HEK293T (cell line): ENCODE measurements at places on chromosomes 6 and 20.

DNA sequence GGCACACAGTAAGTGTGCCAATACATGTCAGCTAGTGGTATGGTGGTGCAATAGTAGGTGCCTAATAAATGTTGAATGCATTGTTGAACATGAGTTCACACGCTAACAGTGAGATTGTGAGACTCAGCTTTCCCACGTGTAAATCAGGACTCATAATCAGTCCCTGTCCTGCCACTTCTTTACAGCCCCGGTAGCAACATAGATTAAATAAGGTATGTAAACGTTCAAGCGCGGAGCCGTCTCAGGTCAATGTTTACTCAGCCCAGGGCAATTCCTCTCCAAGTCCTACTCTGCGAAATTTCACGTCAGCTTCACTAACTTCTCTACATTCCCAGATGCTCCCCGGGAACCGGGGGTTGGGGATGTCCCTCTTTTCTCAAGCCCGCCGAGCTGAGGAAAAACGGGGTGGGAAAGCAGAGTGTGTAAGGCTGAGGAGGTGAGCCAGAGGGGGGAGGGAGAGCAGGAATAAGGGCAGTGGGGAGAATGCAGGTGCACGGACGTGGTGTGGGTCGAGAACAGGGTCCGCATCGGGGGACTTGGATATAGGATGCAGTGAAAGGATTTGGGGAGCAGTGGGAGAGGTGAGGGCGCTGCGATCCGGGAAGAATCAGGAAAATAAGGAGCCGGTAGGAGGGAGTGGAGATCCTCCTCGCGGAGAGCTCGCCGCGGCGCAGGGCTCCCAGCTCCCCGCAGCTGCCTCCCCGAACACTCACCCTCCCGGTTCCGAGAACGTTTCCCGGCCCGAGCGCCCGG, 544 bp upstream of the TP53INP2 start:
- DNase-seq, result peak; percentile 21

DNA sequence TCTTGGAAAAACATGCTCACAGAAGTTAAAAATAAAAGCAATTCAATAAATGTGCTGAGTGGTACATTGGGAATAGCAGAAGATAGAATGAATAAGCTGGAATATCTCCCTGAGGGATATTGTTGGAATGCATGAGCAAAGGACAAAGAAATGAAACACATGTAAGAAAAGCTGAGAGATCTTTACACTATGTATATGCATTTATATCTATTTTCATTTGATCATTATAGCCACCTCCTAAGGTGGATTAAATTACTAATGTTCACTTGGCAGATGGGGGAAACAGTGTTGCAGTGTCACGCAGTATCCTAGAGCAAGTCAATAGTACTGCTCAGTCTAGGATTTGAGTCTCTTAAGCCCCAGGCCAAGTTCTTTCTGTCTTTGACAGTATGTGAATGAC, 542.0 kb upstream of the MARCKS start:
- DNase-seq, result no peak

GRCh38 chr20:61510778-61511330, 258.8 kb downstream of the CDH4 start:
- DNase-seq, result no peak

DNA sequence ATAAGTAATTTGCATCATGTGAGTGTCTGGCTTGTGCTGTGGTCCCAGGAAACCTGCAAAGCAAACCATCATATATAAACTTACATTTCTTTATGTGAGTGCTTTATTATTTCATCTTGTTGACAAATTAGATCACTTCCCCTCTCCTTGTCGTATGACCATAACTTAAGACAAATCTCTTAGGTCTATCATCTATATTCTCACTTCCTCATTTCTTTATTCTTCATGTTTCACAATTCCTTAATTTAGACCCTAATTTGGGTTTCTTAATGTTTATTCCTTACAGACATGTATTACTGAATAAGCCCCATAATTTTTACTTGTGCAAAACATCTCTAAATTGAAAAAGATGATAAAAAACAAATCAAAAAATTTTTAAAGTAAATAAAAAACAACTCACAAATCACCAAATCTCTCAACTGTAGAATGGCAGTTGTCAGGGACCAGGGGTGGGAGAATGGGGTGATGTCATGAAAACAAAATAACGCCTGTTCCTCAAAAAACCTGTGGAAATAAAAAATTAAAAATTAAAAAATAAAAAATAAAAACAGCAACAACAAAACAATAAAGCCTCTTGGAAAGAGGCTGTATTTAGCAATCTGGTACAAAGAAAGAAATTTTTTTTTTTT, 49.5 kb upstream of the FBXO30 start:
- DNase-seq, result no peak

DNA sequence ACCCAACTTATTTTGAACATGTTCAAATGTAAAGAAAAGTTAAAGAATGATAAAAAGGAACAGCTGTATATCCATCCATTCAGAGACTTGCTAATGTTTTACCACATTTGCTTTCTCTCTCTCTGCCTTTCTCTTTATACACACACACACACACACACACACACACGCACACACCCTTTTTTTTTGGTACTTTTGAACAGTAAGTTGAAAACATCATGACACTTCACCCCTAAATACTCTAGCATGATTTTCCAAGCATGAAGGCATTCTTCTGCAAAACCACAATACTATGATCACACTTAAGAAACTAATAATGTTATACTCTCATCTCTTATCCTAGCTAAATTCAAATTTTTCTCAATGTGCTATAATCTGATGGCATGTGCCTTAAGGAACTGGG, 192.3 kb downstream of the UTRN start:
- no peak for DNase-seq

DNA sequence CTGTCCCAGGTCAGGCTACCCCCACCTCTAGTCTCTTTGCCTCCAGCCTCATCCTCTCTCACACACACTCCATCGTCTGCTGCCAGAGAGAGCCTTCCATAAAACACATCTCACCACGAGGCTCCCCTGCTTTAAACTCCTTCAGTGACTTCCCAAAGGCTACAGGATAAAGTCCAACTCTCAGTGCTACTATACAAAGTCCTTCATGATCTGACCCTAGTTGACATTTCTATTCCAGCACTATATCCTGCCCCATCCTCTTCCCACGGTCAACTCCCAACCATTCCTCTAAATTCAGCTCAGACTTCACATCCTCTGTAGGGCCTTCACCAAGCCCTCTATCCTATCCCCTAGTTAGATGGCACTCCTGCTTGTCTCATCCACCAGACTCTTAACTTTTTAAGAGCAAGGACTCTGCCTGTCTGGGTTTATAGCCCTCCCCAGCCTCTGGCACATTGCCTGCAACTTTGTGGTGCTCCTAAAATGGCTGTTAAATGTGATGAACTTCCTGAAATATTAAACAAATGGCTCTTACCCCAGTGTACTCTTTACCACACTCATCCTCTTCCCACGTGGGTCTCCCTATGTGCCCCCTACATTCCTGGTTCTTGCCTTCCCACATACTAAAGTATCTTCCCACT, 36.1 kb downstream of the KIF16B start:
- no peak for DNase-seq

- DNase-seq, result peak; percentile 75
Measured at GRCh38 chr20:2688041-2688591, 4.5 kb upstream of the EBF4 start.

DNA sequence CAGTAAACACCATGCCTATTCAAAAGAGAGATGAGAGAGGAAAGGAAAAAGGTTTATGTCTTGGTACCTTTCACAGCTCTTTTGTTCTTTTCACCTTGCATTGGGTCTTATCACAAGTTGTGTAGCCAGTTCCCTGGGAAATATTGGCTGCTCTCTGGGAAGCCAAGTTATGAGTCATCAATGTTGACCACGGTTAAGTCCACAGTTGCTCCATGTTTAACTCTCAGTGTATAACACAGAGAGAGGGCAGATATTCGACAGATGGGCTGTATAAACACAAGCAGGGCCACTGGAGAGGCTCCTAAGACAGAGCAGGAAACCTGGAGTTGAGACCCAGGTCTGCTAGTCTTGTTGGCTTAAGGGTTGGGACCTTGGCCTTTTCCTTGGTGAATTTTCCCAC, 718.6 kb downstream of the QKI start:
- DNase-seq, result no peak

DNA sequence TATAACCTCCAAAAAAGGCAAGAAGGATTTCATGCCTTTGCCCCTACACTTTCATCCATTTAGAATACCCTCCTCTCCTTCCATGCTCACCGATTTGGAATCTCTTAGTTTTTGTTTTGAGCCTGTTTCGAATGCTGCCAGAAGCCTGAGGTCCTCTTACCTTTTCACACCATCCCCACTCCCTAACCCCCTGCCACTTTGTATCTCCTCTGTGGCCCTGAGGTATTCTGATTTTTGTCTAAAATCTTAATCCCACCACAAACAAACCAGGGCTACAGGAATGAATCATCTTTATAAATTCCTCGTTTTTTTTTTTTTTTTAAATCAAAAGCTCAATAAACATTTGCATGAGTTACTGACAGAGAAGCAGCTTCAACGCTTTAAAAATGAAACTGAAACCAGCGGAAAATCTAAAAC, 1.6 kb upstream of the RPS12 start:
- no peak for DNase-seq

DNA sequence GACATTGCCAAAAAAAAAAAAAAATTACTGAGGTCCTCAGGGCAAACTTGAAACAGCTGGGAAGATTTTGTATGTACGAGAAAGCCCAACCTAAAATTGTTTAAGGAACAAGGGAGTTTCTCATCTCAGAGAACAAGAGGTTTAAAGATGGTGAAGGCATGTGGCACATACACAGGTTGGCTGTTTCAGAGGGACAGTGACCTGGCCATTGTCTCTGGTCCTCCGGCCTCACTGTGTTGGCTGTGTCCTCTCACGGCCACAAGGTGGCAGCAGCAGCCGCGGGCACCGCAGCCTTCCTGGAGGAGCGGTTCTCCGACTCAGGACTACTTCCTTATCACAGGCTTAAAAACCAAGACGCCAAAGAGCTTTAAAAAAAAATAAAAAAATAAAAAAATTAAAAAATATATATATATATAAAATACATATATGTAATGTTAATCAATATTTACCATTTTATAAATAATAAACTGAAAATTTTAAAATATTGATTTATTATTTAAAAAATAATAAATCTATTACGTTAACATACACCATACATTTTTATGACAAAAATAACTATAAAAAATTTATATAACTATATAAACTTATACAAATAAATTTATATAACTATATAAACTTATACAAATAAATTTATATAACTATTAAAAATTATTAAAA, 52.8 kb downstream of the GTF2H5 start:
- peak; percentile 89 for DNase-seq

DNA sequence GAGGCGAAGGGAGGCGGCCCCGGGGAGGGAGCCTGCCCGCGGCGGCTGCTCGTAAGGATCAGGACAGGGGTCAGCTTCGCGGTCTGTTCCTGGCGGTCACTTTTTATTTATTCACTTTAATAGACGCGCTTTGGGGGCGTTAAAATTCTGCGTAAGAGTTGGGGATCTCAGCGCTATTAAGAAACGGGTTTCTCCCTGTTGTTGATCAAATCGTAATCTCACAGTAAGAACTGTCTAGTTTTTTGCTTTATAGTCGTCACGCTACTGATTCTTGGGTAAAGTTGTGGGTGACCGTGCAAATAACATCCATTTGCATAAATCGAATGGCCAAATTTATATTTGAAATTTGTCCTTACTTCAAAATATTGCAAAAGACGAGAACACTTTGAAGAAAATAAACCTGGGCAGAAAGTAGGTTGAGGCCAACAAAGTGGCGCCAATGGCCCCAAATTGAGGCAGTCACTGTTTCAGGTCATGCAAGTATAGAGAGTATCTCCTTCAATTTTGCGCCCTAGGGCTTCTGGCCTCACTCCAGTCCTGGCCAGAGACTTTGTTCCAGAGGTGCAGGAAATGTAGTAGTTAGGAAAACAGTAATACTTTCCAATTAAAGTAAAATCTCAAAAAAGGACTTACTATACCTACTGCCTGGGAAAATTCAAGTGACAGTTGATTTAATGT, 963 bp upstream of the RMND1 start:
- DNase-seq, result no peak

DNA sequence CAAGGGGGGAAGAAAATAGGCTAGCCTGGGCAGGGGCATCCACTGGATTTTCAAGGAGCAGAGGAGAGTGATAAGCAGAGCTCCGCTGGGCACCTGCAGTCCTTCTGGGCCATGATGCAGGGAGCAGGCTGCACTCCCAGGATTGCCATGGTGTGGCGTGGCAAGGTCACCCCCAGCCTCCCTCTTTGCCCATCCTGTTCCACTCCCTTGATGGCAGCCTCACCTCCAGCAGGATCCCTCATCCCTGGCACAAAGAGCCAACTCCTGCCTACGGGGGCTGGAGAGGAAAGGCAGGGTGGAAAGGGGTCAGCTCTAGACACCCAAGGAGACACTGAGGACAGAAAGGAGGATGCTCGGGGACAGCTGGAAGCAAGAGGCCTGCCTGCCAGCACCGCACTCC, 22.4 kb upstream of the MYMX start:
- DNase-seq, result no peak

DNA sequence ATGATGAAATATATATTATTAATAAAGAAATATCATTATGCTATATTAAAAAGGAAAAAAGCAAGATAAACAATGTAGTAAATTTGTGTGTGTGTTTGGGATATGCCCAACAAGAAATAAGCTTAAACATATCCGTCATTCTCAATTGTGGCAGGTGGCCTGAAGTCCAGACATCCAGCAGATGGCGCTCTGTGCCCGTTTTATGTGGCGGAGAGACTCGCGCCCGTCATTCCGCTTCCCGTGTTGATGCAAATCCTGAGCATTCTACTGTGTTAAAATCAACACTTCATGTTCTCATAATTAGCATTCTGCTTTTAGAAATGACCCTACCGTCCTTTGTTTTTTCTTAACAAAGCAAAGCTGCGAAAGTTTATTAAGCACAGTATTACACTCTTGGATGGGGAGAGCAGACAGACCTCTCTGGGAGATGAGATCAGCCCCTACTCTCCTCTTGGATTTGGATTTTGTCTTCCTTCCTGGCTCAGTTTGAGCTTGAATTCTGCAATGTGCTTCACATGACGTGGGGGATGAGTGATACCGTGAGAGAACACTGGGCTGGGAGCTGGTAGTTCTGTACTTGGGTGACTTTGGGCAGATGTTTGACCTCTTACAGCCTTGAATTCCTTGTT, 125.8 kb downstream of the MCHR2 start:
- DNase-seq, result peak; percentile 74

GRCh38 chr6:92977018-92977417, 442.3 kb downstream of the EPHA7 start:
- DNase-seq, result no peak

- no peak for DNase-seq
Measured at GRCh38 chr20:63690898-63691710, 5.3 kb upstream of the TNFRSF6B start.

GRCh38 chr20:2465100-2465499, 5.5 kb downstream of the SNRPB start:
- DNase-seq, result no peak

GRCh38 chr6:36038120-36038876, 10.7 kb downstream of the MAPK14 start:
- no peak for DNase-seq
